ENCODE measurements at places on chromosomes 4 and X.

- no peak for DNase-seq
- H3K27ac ChIP-seq = no peak overlapping the region
- H3K4me1 ChIP-seq = no peaks in the 10 kb centered on the region
- H3K36me3 ChIP-seq = no peaks in the 10 kb centered on the region
- peaks cover 23% of the 10 kb centered on the region for H3K27me3 ChIP-seq
- H3K4me3 ChIP-seq = no peak overlapping the region
Measured at GRCh38 chrX:46333550-46333949, 211.7 kb downstream of the ZNF674 start.

- no peak for DNase-seq
- no peak overlapping the region for H3K27ac ChIP-seq
- no peaks in the 10 kb centered on the region for H3K27me3 ChIP-seq
- no peak overlapping the region for H3K4me3 ChIP-seq
Measured at GRCh38 chr4:71049395-71049794, 55.9 kb downstream of the DCK start.

GRCh38 chr4:2042204-2042946 lies 16.8 kb upstream of the NAT8L start:
- peaks cover 2% of the 10 kb centered on the region for H3K36me3 ChIP-seq
- H3K4me1 ChIP-seq = peaks cover 9% of the 10 kb centered on the region
- H3K27me3 ChIP-seq = peaks cover 24% of the 10 kb centered on the region
- no peak overlapping the region for H3K27ac ChIP-seq
- peak; percentile 41 for DNase-seq
- peak overlapping the region; percentile 79 for H3K4me3 ChIP-seq

DNA sequence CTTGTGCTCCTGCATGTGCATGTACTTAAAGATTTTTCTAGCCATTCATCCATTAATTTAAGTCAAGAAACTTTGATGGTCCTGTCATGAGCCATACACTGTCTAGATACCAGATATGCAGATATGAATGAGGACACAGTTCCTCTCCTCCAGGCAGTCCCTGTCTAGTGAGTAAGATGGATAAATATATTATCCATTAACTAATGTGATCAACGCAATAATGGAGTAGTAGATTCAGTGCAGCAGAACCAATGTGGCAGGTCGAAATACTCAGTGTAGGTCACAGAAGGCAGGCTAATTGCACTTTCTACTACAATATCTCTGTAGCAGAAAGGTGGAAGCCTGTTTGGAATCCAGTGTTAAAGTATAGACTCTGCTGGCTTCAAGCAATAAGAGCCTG lies 112.5 kb downstream of the PCDH7 start:
- H3K27me3 ChIP-seq = no peaks in the 10 kb centered on the region
- H3K4me3 ChIP-seq = no peak overlapping the region
- no peaks in the 10 kb centered on the region for H3K36me3 ChIP-seq
- no peak overlapping the region for H3K27ac ChIP-seq
- no peaks in the 10 kb centered on the region for H3K4me1 ChIP-seq
- no peak for DNase-seq

DNA sequence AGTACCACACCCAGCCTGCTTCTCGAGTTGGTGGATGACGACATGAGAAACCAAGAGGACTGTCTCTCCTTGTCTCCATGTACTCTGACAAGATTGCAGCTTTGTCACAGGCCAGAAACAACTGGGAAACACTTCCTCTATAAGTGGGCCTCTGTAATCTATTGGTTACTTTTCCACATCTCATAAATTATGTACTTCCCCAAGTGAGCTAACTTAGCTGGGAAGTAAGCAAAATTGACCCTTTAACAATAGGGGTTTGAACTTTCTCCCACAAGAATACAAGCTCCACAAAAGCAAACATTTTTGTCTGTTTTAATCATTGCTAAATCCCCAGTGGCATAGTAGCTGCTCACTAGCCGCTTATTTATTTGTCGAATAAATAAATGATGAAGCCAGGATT lies 14.1 kb upstream of the USO1 start:
- H3K27me3 ChIP-seq = no peaks in the 10 kb centered on the region
- H3K4me1 ChIP-seq = peaks cover 2% of the 10 kb centered on the region
- no peaks in the 10 kb centered on the region for H3K36me3 ChIP-seq

Measured in effector memory CD8-positive, alpha-beta T cell (primary cell).